ENCODE measurements at places on chromosomes 6 and 20.

DNA sequence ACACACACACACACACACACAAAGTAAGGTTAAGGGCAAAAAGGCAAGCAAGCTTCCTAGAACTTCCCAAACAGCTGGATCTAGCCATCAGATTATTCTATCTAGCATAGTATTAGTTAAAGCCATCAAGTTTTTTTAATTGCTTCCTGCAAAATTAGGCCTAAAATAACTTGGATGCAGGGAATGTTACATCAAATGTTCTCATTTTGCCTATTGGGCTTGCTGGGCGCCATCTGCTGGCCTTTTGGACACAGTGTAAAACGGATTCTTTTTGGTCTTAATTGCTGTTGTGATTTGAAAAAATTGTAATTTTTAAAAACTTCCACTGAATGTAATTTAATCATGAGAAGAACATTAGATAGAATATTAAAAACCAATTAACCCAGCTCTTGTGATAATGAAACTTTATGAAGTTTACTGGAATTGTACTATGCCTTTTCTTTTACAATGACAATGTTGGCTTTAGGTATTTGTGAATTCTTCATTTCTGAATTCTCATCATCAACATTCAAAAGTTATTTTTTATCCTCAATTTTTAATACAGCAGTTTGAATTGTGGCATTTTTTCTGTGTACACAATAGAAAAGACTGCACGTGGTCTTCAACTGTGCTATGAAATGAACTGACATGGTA, 6.8 kb downstream of the MKKS start:
- DNase-seq = peak; percentile 69

- no peak for DNase-seq
Observed at GRCh38 chr6:36246506-36247268, 23.2 kb upstream of the PNPLA1 start.

DNA sequence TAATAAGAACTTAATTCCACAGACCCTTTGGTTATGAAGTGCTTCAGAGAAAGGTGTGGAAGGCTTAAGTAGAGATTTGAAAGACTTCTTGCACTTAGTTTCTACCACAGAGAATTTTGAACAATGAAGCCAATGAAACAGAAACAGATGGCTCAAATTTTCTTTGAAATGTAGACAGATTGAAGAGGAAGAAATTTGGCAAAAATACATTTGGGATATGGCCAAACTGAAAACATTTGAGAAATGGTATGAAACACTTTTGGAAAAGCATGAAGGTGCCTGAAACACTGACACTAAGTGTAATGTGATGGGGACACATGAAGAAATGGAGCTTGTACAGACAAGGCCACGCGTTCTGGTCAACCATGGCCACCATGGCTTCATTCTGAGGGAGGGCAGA, 272.4 kb upstream of the EXOC2 start:
- no peak for DNase-seq

GRCh38 chr20:23691675-23692074, 2.8 kb upstream of the CST4 start:
- DNase-seq = no peak

All from AG10803 (cell line).